ENCODE measurements at places on chromosomes 5 and 9. TPM values are rescaled to one million over a fixed set of nuclear protein-coding genes. Genes with fewer than 3 reads are reported as not detected.

- no peaks in the 10 kb centered on the region for H3K36me3 ChIP-seq
- no peak overlapping the region for H3K4me3 ChIP-seq
- no peak overlapping the region for H3K27ac ChIP-seq
- DNase-seq = no peak
- H3K4me1 ChIP-seq = no peaks in the 10 kb centered on the region
- no peaks in the 10 kb centered on the region for H3K27me3 ChIP-seq
These were observed 4.0 kb downstream of the RNF183 start for GRCh38 chr9:113298924-113299770.

GRCh38 chr5:172612771-172613170 is 28.3 kb upstream of the NEURL1B start:
- no peaks in the 10 kb centered on the region for H3K4me1 ChIP-seq
- no peak overlapping the region for H3K27ac ChIP-seq
- no peaks in the 10 kb centered on the region for H3K27me3 ChIP-seq
- DNase-seq = no peak
- H3K36me3 ChIP-seq = no peaks in the 10 kb centered on the region

- DNase-seq = no peak
- no peaks in the 10 kb centered on the region for H3K36me3 ChIP-seq
- no peaks in the 10 kb centered on the region for H3K27me3 ChIP-seq
- no peaks in the 10 kb centered on the region for H3K4me1 ChIP-seq
These were observed 78.7 kb downstream of the SLC25A46 start for GRCh38 chr5:110817459-110817858.

DNA sequence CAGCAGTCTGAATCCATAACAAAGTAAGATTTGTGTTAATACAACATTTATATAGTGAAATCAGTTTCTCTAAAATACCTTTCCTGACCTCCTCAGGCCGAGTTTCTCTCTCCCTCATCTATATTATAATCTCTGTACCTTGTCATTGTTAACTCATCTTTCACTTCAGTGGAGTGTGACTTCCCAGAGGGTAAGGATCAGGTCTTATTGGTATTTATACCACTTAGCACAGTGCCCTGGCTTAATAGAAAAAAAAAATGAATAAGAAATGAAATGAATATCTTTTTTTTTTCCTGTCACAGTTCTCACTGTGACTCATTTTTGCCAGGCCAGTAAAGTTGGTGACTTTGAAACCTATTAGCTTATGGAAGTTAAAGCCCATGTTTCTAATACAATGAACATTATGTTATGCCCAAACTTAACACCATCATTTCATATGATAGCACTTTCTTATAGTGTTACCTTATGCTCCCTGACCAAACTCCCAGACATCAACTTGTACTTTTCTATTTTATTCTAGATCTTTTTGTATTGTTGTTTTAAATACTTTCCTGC is 90.1 kb downstream of the NR3C1 start:
- peaks cover 29% of the 10 kb centered on the region for H3K36me3 ChIP-seq
- H3K4me1 ChIP-seq = no peaks in the 10 kb centered on the region
- H3K27ac ChIP-seq = no peak overlapping the region

- H3K4me1 ChIP-seq = no peaks in the 10 kb centered on the region
- H3K27ac ChIP-seq = no peak overlapping the region
- no peak overlapping the region for H3K4me3 ChIP-seq
- H3K36me3 ChIP-seq = no peaks in the 10 kb centered on the region
These were observed 1263.2 kb upstream of the CDH6 start for GRCh38 chr5:29930316-29930715.

The DNAH5 gene
- total RNA-seq = 0.50 TPM

- H3K4me1 ChIP-seq = no peaks in the 10 kb centered on the region
- H3K27me3 ChIP-seq = no peaks in the 10 kb centered on the region
These were observed 86.9 kb upstream of the TTC23L start for GRCh38 chr5:34751807-34752736.

The DRD1 gene
- total RNA-seq = 0.59 TPM

The CDH6 gene
- 1.1 TPM for total RNA-seq

The BAAT gene
- total RNA-seq = not detected

GRCh38 chr5:119275146-119275545 is 80.7 kb upstream of the TNFAIP8 start:
- H3K27ac ChIP-seq = no peak overlapping the region
- no peaks in the 10 kb centered on the region for H3K27me3 ChIP-seq
- DNase-seq = no peak
- H3K4me1 ChIP-seq = peaks cover 34% of the 10 kb centered on the region
- H3K4me3 ChIP-seq = no peak overlapping the region

The ZNG1F gene
- 11.5 TPM for total RNA-seq

DNA sequence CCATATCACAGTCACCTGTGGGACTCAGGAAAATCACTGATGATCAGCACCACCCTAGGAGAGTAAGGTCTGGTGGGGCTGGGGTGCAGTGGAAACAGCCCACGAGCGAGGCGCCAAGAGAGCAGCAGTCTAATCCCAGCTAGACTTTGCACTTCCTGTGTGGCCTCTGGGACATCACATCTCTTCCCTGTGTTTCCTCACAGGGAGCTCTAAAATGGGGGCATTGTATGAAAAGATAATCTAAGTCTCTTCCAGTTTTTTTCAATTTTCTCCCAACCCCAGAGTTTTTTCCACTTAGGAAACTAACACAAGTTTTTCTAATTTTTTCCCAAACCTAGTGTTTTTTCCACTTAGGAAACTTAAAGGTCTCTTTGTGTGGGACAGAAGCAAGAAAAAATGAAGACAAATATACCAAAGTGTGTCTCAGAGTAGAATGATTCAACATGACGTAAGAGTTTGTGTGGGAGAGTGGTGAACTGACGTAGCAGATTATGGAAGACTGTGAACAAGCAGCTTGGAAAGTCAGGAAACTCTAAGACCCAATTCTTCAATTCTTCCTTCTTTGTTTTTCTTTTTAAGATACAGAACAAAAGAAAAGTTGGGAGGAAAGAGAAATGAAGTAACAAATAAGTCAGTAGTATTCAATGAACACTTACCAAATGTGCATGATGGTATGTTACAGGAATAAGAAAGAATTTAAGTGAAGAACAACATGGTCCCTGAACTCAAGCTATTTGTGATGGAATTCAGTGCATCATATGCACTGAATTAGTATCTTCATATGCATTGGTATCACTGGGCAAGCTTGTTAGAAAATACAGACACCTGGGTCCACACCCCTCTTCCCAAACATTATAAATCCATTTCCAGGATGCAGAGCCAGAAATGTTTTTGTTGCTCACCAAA is 51.3 kb downstream of the LHFPL2 start:
- H3K4me3 ChIP-seq = no peak overlapping the region
- H3K4me1 ChIP-seq = no peaks in the 10 kb centered on the region
- H3K36me3 ChIP-seq = peaks cover 68% of the 10 kb centered on the region
- H3K27me3 ChIP-seq = no peaks in the 10 kb centered on the region
- no peak overlapping the region for H3K27ac ChIP-seq
- DNase-seq = no peak

The MPDZ gene
- 43.0 TPM for total RNA-seq

DNA sequence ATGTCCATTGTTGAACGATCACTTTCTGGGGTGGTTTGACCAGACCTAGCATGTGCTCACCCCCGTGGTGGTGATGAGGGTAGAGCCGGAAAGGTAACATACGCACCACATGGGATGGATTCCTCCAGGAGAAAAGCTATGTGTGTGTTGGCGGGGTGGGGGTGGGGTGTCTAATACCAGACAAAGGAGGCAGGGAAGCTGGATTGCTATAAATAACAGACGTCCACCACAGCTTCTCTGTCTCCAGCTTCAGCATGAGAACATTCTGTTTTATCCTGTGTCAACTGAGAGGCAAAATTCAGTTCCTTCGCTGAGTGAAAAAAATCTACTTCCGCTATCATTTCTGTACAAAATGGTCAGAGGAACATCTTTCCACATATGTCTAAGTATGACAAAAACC is 151.0 kb downstream of the PCSK1 start:
- H3K4me3 ChIP-seq = no peak overlapping the region
- no peak overlapping the region for H3K27ac ChIP-seq
- H3K4me1 ChIP-seq = no peaks in the 10 kb centered on the region
- no peaks in the 10 kb centered on the region for H3K27me3 ChIP-seq
- H3K36me3 ChIP-seq = no peaks in the 10 kb centered on the region
- no peak for DNase-seq

The CER1 gene
- 694 TPM for total RNA-seq

DNA sequence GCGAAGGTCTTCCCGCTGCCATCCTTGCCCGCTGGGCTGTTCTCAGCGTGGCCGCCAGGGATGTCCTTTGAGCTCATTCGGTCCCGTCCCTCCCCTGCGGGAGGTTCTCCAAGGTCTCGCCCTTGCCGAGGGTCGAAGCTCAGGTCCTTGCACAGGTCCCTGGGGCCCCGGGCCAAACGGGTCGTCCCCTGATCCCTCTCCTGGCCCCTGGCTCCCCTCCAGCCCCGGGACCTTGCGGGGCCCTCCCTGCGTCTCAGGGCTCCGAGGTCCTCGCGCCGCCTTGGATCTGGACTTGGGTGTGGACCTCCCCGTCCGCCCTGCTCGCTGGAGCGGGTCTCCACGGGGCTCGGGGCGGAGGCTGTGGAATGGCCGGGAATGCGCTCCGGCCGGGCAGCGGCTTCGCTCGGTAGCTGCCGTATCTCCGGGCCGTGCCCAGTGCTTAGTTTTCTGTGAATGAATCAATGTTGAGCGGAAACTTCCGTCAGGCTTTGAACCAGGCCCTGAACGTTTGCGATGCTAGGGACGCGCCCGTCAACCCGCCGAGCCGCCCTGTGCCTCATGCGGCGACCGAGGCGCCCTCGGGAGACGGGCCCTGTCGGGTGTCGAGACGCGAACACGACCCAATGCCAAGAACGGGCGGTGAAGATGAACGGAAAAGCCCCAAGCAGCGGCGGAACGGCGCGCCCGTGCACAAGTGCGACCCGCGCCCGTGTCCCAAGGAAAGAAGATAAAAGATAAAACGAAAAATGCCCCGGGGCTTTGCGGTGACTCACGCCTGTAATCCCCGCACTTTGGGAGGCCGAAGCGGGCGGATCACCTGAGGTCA is 780 bp downstream of the RNU6ATAC start:
- peaks cover 1% of the 10 kb centered on the region for H3K36me3 ChIP-seq
- H3K27ac ChIP-seq = peak overlapping the region; percentile 38
- DNase-seq = peak; percentile 77
- H3K4me1 ChIP-seq = no peaks in the 10 kb centered on the region
- no peaks in the 10 kb centered on the region for H3K27me3 ChIP-seq
- no peak overlapping the region for H3K4me3 ChIP-seq

The SH3GL2 gene
- total RNA-seq = 7.7 TPM

- no peak overlapping the region for H3K4me3 ChIP-seq
- DNase-seq = no peak
- H3K4me1 ChIP-seq = peaks cover 3% of the 10 kb centered on the region
These were observed 295.6 kb downstream of the ADGRV1 start for GRCh38 chr5:90854169-90854568.

The ANKDD1B gene
- total RNA-seq = 5.6 TPM

- DNase-seq = no peak
- H3K27me3 ChIP-seq = no peaks in the 10 kb centered on the region
- H3K4me1 ChIP-seq = peaks cover 3% of the 10 kb centered on the region
- H3K36me3 ChIP-seq = peaks cover 23% of the 10 kb centered on the region
These were observed 6.2 kb upstream of the PRR7 start for GRCh38 chr5:177440211-177440989.

The ARSK gene
- total RNA-seq = 11.7 TPM

DNA sequence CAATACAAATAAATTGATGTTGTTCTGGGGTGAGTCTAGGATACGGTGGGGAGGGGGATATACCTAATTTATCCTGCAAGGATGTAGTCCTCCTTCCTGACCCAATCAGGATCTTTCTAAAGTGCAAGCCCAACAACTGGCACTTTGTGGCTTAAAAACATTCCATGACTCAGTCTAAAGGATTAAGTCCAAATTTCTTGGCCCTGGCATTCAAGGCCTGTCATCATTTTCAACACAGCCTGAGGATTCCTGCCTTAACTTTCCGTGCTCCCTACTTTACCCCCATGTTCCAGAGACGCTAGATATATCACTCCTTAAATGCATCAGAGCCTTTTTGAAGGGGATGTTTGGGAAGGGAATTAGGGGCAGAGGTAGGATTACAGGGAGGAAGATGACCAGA is 1.0 kb downstream of the FAM221B start:
- no peaks in the 10 kb centered on the region for H3K4me1 ChIP-seq
- no peak overlapping the region for H3K4me3 ChIP-seq
- no peaks in the 10 kb centered on the region for H3K36me3 ChIP-seq
- no peak for DNase-seq
- no peak overlapping the region for H3K27ac ChIP-seq

DNA sequence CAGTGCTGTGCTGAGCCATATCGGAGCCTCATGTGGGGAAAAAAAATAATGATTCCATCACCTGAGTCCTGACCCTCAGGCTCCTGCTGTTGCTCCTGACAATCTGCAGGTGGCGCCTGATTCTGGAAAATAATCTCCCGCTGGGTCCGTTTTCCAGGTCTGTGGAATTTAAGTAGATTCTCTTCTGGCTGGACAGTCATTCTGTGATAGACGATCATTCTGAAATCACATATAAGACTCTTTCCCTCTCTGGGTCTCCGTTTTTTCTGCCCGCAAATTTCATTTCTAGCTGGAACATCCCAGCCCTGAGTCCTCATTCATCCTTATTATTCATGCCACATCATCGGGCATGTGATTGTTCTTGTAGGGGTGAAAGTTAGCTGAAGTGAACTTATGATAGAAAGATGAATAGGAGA is 22.1 kb upstream of the STXBP1 start:
- H3K27ac ChIP-seq = no peak overlapping the region
- H3K4me3 ChIP-seq = no peak overlapping the region
- no peaks in the 10 kb centered on the region for H3K36me3 ChIP-seq
- DNase-seq = peak; percentile 85

The ABL1 gene
- total RNA-seq = 101 TPM

The PDE4D gene
- 9.2 TPM for total RNA-seq

The ADCY2 gene
- 52.0 TPM for total RNA-seq

The NOXA1 gene
- total RNA-seq = 6.6 TPM

GRCh38 chr9:132943651-132944293 is 644 bp downstream of the TSC1 start:
- no peak for DNase-seq
- H3K36me3 ChIP-seq = no peaks in the 10 kb centered on the region
- peak overlapping the region; percentile 99 for H3K27ac ChIP-seq
- H3K4me3 ChIP-seq = peak overlapping the region; percentile 89
- no peaks in the 10 kb centered on the region for H3K4me1 ChIP-seq
- no peaks in the 10 kb centered on the region for H3K27me3 ChIP-seq

DNA sequence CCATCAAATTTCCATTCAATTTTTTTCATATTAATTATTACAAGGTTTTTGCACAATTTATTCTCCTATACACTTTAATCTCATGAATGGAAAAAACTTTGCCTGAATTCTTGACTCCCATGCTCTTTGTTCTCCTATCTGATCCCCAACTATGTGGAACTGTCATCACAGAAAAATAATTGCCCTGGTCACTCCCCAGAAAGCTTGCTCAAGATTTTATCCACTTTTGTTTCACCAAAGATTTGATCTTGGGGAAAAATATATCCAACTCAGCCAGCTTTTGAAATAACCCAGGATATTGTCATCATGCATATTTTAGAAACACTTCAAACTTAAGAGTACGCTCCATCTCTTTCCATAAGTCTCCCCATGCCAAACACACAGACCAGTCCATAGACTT is 77.7 kb upstream of the PPP2R2B start:
- DNase-seq = no peak
- no peak overlapping the region for H3K27ac ChIP-seq
- no peak overlapping the region for H3K4me3 ChIP-seq
- no peaks in the 10 kb centered on the region for H3K36me3 ChIP-seq

Measured in endodermal cell (in vitro differentiated cells).